ENCODE measurements at places on chromosomes 12 and 14.

- no peak for DNase-seq
These were observed 6.3 kb downstream of the PPFIBP1 start for GRCh38 chr12:27530157-27530922.

DNA sequence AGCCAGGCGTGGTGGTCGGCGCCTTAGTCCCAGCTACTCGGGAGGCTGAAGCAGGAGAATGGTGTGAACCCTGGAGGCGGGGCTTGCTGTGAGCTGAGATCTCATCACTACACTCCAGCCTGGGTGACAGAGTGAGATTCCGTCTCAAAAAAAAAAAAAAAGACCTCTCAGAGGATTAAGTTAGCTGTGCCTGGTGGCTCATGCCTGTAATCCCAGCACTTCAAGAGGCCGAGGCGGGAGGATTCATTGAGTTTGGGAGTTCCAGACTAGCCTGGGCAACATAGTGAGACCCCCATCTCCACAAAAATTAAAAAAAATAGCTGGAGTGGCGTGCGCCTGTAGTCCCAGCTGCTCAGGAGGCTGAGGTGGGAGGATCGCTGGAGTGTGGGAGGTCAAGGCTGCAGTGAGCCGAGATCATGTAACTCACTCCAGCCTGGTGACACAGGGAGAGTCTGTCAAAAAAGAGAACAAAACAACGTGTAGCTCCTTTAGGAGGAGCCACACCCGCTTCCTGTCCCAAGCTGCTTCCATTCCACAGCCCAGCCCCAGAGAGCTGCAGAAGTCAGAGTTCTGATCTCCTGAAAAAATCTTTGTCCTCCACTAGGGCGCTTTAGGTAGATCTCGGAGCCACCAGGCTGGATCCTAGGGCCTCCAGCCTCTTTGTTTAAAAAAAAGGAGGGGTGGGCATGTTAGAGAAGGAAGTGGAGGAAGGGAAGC, 11.5 kb upstream of the ULK1 start:
- DNase-seq, result no peak

GRCh38 chr12:104598342-104599271, 141.9 kb downstream of the CHST11 start:
- no peak for DNase-seq

DNA sequence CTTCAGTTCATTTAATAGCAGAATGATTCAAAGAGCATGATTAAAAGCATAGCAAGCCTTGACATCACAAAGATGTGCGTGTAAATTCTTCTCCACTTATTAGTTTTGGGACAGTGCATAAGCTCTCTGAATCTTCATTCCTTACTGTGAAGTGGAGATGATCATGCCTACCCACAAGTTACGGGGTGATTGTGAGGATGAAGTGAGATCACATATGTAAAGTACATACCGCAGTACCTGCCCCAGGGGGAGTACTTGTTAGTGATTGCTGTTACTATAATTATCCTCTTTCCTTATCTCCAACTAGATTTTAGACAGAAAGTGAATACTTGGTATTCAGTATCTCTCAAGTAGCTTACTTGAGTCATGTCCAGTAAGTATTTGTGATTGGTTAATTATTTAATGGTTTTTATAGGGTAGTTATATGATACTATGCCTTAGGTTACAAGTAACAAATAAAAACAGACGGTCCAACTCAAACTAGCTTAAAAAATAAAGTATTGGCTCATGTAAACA, 6.0 kb downstream of the RAD9B start:
- no peak for DNase-seq

GRCh38 chr12:106269150-106269771, 21.4 kb upstream of the CKAP4 start:
- DNase-seq, result no peak

DNA sequence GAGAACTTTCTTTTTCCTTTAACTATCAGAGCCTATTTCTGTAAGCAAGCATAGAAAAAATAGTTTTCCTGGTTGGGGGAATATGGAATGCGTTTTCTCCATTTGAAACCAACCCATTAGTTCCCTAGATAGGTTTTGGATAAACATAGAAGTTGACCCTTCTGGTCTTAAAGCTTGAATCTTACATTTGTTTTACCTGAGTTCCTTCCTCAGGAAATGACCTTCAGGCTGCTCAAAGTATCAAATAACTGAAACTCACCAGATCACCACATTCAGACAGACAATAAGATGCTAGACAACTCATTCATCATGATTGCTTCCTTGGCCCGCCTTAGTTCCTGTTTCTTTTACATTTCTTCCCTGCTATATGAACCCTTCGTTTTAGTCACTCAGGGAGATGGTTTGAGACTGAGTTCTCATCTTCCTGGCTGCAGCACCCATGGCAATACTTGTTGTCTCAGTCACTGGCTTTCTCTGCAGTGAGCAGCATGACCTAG, 52.2 kb downstream of the LRP6 start:
- no peak for DNase-seq

- DNase-seq, result no peak
These were observed 5.2 kb downstream of the OR4E1 start for GRCh38 chr14:21668377-21668776.

DNA sequence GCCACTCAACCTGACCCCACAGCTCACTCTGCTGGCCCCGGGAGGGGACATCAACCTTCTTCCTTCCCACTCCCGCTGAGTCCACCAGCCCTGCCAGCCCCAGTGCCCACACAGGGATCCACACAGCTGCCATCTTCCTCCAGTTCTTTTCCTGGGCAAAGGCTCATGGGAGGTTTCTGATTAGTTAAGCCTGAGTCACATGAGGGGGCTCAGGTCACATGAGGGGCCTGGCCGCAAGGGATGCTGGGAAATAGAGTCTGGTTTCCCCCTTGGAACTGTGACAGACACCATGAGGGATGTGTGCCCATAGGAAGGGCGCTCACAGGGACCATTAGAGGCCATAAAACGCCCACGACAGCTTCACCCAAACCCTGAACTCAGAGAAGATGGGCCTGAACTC, 228.7 kb upstream of the SFSWAP start:
- DNase-seq, result no peak

DNA sequence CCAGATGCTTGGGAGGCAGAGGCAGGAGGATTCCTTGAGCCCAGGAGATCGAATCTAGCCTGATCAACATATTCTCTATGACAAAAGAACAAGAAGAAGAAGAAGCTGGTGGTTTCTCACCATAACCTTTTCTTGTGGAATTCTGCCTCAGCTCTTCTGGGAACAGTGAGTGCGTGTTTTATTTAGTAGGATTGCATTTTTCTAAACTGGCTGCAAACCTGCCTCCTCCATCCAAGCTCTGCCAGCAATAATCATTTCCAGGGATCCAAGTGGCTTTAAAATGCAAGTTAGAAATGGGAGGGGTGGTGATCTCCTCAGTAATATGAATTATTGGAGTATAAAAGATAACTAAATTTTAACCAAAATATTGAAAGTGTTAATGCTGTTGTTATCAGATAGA, 46.1 kb upstream of the MMP17 start:
- DNase-seq, result no peak

DNA sequence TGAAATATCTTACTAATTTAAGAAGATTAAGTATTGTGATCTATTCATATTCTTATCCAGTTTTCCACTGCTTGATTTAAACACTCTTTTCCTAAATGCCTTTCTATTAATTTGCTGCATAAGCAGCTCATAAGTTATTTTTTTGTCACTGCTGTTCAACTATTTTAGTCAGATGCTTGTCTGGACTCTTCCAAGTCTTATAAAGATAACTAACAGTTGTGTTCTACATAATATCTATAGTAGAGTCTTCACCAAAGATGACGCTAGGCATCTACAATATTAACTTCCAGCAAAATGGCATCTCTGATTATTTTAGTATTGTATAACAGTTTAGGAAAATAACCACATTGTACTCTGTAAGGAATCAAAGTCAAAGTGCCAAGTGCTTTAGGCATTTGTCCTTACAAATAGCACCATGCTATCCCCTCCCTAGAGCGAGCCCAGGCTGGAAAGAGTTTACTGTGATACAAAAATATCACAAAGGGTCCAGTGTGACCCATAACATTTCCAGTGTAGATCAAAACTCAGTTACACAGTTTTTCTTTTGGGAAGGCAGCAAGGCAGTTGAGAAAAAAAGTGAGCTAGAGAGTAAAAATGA, 98.2 kb downstream of the DENND5B start:
- DNase-seq, result no peak

GRCh38 chr12:89087149-89087825, 265.0 kb downstream of the DUSP6 start:
- DNase-seq, result no peak

DNA sequence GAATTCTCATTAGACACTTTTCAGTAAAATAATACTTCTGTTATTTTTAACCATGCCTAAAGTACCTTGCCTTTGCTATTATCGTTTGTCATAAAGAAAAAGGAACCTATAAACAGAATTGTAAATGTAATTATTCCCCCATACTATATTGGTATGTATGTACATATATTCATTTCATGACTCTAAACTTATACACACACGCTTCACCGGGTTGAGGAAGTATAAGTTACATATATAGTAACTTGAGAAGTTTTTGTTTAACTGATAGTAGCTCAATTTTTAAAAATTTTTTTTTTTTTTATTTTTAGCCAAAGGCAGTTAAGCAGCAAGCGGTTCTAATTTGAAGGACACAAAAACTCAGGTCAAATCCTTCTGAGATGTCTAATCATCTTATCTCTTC, 107.6 kb downstream of the PLEKHG7 start:
- DNase-seq, result no peak

- no peak for DNase-seq
These were observed 42.0 kb downstream of the NCOR2 start for GRCh38 chr12:124525455-124525854.

DNA sequence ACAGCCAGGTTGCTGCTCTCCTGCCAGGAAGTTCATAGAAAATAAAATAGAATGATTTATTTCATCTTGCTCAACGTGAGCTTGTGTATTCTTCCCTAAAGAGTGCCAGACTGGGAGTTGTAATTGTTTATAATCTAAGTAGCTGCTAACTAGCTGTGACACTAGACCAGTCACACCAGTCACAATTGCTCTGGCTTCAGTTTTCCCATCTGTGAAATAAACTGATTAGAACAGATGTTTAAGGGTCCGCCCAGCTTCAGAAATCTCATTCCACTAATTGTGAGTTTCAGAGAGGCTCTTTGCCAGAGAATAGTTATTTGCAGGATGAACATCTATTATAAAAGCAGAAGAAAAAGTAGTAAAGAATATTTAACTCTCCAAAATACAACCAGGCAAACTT, 55.6 kb upstream of the ZDHHC17 start:
- DNase-seq, result no peak

GRCh38 chr14:60002819-60003492, 83.0 kb downstream of the LRRC9 start:
- DNase-seq, result no peak

DNA sequence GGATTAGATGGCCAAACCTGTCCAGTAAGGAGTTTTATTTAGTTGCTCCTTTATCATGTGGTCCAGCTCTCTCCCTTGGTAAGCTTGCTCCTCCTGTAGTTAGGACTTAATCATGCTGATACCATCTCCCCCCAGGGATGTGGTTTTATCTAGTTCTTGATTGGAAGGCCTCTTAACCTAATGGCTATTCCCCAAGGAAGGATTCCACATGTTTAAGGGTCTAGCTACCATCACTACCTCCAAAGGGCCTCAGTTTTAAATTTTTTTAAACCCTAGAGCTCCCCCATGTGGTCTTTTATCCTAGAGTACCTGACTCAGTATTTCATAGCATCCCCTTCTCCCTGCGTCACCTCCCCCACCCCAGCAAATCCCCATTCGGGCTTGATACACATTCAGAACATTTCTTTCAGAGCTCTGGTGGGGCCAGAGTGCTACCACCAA, 22.5 kb downstream of the MAP3K12 start:
- DNase-seq, result no peak

DNA sequence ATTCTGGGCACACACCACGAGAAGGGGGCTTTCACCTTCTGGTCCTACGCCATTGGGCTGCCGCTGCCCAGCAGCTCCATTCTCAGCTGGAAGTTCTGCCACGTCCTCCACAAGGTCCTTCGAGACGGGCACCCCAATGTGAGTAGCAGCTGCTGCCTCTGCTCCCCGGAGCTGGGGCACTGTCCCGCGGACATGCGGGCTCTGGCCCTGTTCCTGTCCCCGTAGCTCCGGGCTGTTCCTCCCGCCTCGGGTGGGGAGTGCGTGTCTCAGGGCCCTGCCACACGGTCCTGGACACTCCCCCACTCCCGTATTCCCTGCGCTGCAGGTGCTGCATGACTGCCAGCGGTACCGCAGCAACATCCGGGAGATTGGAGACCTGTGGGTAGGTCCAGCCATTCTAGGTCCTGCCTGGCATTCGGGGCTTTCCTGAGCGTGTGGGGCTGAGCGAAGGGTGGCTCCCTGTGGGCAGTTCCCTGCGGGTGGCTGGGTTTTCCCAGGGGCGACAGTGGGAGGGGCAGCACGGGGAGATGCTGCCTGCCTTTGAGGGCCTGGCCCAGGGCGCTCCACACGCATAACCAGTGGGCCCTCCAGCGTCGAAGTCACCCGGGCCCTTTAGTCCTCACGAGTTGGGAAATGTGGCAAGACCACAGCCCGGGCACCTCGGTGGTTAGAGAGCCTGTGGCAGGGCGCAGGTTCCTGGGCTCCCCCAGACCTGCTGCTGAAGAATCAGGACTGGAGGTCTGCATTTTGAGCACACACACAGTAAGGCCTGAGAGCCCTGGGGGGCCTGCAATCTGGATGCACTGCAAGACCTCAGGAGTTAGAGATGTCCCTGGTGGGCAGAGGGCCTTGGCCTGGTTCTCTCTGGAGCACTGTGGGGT, 13.5 kb downstream of the HIP1R start:
- DNase-seq, result no peak

- DNase-seq, result no peak
These were observed 4.1 kb downstream of the ARF6 start for GRCh38 chr14:49896966-49897365.

- no peak for DNase-seq
These were observed 435.9 kb downstream of the TMTC2 start for GRCh38 chr12:83122623-83122934.

DNA sequence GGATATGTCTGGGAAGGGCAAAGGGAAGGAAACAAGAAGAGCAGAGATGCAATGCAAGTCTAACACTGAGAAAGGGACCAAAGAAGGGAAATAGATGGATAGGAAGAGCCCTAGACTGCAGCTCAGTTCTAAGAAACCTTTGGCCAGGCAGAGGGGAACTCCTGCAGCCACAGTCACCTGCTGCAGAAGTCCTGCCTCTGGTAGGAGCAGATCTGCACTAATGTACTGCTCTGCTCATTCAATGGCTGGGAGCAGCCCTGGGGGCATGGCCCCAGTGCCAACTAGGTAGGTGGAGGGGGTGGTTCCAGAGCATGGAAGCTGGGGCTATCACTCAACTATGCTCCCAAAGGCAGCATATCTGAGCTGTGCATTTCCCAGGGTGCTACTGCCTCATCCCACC, 388.9 kb downstream of the PCNX1 start:
- no peak for DNase-seq

DNA sequence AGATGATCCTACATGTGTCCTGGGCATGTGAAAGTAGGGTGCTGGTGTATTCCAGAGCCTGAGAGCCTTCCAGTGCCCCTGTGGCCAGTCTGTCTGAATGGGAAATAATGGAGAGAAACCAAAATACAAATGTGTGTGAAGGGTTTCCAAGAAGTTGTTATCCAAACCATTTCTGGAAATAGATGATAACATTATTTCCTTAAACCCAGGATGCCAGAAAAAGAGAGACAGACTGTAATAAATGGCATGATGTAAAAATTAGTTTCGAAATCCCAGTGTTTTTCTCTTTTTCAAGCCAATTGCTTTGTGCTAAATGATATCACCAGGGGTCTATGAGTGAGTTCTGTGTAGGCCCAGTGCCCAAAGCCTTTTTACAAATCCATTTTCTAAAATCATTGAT, 175.3 kb downstream of the PHLDA1 start:
- DNase-seq, result no peak
